ENCODE measurements at places on chromosomes 5 and 9. TPM values are rescaled to one million over a fixed set of nuclear protein-coding genes. Genes with fewer than 3 reads are reported as not detected.

- no peaks in the 10 kb centered on the region for H3K36me3 ChIP-seq
- no peaks in the 10 kb centered on the region for H3K27me3 ChIP-seq
- H3K4me1 ChIP-seq = peaks cover 49% of the 10 kb centered on the region
- peak overlapping the region; percentile 76 for H3K27ac ChIP-seq
- H3K4me3 ChIP-seq = peak overlapping the region; percentile 27
These were observed 299.9 kb upstream of the MSX2 start for GRCh38 chr5:174424219-174425053.

The TAF11L10 gene
- total RNA-seq = not detected

DNA sequence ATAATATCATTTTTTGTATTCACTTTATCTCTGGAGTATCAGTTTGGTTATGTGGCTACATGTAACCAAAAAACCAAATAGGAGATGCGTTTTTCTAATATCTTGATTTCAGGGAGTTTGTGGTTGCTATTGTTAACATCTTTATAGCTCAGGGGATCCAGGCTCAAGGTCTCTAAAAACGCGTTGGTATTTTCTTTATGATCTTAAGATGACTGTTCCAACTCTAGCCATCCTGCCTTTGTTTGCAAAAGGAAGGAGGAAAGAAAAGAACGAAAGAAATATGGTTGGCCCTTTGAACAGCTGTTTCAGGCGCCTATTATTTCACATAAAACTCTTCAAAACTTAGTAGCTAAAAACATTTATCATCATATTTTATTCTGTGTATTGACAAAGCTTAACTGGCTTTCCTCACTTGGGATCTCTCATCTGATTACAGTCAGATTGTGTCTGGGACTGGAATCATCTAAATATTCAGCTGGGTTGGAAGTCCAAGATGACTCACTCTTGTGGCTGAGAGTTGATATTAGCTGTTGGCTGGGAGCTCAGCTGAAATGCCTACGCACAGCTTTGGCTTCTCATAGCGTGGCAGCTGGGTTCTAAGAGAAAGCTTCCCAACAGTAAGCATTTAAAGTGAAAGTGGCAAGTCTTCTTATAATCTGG lies 60.1 kb downstream of the FAM174A start:
- H3K27me3 ChIP-seq = no peaks in the 10 kb centered on the region
- H3K36me3 ChIP-seq = no peaks in the 10 kb centered on the region
- H3K4me1 ChIP-seq = peaks cover 11% of the 10 kb centered on the region
- DNase-seq = peak; percentile 87
- H3K27ac ChIP-seq = peak overlapping the region; percentile 69

The SPATA31A3 gene
- total RNA-seq = not detected

GRCh38 chr9:116247791-116248374 lies 94.3 kb downstream of the PAPPA start:
- H3K4me1 ChIP-seq = peaks cover 5% of the 10 kb centered on the region
- H3K27me3 ChIP-seq = no peaks in the 10 kb centered on the region
- H3K27ac ChIP-seq = no peak overlapping the region
- DNase-seq = no peak

The FBN2 gene
- total RNA-seq = 43.8 TPM

The SMAD5 gene
- 79.5 TPM for total RNA-seq
